ENCODE measurements at places on chromosomes 1 and 21.

- no peak for DNase-seq
Measured at GRCh38 chr1:228039986-228040385, 33.2 kb downstream of the WNT3A start.

GRCh38 chr1:44707112-44707881 lies 23.7 kb downstream of the RNU5D-1 start:
- DNase-seq: no peak

GRCh38 chr21:23853796-23854379 lies 1753.4 kb downstream of the MRPL39 start:
- DNase-seq: no peak

- DNase-seq: no peak
Measured at GRCh38 chr1:57474137-57474750, 50.4 kb upstream of the DAB1 start.

GRCh38 chr1:181036107-181036836 lies 2.5 kb downstream of the MR1 start:
- no peak for DNase-seq

GRCh38 chr1:2237773-2238172 lies 9.7 kb downstream of the SKI start:
- no peak for DNase-seq

- DNase-seq: no peak
Measured at GRCh38 chr21:31136891-31137290, 98.6 kb upstream of the KRTAP19-8 start.

- DNase-seq: no peak
Measured at GRCh38 chr21:15001857-15002606, 62.8 kb downstream of the NRIP1 start.

- no peak for DNase-seq
Measured at GRCh38 chr1:25563330-25564215, 20.2 kb downstream of the LDLRAP1 start.

DNA sequence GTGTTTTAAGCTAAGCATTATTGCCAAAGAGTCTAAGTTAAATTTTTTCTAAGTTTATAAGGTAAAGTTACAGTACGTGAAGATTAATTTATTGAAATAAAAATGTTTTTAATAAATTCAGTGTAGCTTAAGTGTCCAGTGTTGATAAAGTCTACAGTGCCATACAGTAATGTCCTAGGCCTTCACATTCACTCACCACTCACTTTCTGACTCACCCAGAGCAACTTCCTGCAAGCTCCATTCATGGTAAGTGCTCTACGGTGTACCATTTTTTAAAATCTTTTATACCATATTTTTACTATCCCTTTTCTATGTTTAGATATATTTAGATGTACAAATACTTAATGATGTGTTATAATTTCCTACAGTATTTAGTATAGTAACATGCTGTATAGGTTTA lies 173.2 kb downstream of the CACNA1E start:
- DNase-seq: no peak

DNA sequence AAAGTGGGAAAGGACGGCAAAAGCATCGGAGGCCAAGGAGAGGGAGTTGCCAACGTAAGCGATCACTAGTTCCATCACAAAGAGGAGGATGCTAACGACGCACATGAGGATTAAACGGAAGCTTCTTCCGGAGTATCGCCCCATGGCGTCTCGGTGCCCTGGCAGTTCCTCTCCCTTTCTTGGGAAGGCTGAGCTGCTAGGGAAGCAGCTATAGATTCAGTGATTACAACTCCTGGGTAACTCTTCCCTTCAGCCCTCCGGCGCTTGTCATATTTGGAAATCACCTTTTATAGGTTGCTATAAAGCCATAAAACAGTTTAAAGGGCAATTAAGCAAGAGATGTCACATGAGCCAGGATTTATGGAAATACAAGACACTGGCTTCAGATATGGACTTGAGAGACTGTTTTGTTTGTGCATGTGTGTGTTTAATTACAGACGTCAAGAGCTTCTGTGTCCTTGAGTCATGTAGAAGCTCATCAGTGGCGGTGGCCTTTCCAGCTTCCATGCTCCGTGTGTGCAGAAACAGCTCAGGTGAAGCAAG lies 30.6 kb upstream of the SLC30A10 start:
- DNase-seq: no peak

DNA sequence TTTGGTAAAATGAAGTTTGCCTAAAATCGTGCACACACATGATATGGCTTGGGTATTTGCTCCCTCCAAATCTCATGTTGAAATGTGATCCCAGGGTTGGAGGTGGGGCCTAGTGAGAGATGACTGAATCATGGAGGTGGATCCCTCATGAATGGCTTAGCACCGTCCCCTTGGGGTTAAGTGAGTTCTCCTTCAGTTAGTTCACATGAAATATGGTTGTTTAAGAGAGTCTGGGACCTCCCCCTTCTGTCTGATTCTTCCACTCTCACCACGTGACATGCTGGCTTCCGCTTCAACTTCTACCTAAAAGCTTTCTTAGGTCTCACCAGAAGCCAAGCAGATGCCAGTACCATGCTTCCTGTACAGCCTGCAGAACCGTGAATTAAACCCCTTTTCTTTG lies 58.4 kb downstream of the SIPA1L2 start:
- no peak for DNase-seq

DNA sequence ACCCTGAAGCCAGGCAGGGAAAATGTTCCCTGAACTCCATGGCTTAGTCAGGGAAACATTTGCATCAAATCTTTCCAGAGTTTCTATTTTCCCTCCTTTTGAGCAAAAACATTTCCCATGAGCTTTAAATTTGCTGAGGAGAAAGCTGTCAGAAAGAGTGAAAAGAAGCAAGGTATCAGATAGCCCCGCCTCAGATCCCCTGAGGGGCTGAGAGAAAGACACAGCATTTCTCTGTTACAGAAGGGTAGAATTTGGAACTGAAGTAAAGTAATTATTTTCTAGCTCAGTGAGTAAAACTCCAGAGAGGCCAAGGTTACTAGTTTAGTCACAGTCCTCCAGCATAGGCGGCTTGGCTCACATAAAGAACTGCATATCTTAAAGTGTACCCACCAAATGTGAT lies 10.6 kb downstream of the FMO1 start:
- no peak for DNase-seq

DNA sequence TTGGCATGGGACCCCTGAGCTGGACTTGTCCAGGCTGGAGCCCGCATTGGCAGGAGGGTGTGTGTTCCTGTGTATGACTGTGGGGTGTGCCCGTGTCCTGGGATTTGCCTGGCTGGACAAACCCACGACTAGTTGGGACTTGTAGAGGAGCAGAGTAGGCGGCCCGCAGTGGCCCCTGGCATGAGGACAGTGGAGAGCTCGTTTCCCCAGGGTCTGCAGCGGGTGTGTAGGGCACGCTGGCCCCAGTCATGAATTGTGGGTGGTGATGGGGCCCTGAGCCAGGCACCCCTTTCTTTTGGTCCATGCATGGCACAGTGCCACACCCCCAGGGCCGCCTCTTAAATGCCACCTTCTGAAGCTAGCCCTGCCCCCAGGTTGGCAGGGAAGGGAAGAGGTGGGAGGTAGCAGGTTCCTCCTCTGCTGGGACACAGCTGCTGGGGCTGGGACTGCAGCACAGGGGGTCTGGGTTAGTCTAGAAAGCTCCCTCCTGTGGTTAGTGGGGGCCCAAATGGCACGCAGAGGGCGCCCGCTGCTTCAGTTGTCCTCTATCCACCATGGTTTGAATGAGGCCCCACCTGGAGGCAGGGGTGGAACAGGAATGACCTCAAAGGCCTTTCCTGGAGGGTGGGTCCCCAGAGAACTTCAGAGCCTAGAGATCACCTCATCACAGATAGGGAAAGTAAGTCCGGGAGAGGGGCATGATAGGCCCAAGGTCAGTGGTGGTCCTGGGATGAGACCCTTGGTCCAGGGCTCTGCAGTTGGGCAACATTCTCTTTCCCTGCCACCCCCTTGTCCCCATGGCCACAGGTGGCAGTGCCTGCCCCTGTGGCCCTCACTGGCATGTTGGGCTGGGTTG lies 4.1 kb downstream of the CROCC start:
- DNase-seq: no peak

GRCh38 chr1:19813643-19813960 lies 1.5 kb downstream of the RNF186 start:
- DNase-seq: no peak

DNA sequence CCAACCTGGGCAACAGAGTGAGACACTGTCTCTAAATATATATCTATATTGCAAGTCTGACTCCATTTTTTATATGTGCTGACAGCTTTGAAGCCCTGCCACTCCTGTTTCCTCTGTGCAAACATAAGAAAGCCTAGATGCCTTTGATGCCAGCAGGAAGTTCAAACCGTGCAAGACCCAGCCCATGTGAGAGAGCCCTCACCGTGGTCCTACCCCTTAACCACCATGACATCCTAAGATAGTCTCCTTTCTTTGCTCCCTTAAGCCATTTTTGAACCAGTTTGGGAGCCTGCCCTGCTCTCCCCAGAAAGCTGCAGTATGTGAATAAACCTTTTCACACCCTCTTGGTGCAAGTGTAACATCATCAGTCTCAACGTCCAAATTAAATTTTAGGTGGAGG lies 3.7 kb upstream of the DIPK1A start:
- DNase-seq: no peak

- DNase-seq: no peak
Measured at GRCh38 chr1:154989195-154989860, 4.1 kb upstream of the LENEP start.

- DNase-seq: no peak
Measured at GRCh38 chr1:23196627-23197328, 20.5 kb downstream of the HTR1D start.

DNA sequence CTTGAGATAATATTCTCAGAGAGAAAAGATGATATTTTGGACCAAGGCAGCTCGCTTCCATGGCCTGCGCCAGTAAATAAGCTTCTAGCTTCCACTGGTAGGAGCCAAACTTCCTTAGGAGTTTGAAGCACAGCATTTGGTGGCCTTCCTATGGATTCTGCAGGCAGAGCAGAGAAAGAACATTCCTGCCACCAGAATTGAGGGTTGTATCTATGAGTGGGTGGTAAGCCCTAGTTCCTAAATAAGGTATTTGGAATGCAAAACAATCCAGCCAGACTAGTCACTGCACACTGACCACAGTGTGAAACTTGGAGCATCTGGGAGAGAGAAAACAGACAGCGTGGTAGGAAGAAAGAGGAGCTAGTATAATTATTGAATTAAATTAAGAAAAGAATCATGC lies 54.1 kb upstream of the BCAR3 start:
- DNase-seq: no peak

DNA sequence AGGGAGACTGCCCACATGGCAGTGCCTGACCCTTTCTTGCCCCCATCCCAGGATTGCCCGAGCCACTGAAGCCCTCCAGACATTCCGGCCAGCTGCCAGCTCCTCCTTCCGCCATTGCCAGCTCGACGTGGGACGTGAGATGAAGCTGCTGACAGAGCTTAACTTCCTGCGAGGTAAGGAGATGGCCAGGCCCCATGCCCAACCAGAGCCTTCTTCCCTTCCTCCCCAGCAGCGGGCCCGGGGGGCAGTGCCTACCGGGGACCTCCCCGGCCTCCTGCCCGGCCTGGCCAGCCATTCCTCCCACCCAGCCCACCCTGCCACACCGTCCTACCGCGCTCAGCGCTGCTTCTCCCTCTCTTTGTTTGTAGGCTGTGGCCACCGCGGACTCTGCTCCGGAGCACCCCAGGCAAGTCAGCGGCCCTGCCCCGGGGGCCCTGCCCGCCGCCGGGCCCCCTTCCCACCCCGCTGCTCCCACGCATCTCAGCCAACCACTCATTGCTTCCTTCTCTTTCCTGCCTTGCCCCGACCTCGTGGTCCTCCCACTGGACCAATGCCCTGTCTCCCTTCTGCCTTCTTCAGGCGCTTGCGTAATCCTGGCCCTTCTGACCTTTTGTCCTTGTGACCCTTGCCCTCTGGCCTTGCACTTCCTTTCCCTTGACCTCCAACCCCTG lies 4.9 kb downstream of the TRIM46 start:
- no peak for DNase-seq

DNA sequence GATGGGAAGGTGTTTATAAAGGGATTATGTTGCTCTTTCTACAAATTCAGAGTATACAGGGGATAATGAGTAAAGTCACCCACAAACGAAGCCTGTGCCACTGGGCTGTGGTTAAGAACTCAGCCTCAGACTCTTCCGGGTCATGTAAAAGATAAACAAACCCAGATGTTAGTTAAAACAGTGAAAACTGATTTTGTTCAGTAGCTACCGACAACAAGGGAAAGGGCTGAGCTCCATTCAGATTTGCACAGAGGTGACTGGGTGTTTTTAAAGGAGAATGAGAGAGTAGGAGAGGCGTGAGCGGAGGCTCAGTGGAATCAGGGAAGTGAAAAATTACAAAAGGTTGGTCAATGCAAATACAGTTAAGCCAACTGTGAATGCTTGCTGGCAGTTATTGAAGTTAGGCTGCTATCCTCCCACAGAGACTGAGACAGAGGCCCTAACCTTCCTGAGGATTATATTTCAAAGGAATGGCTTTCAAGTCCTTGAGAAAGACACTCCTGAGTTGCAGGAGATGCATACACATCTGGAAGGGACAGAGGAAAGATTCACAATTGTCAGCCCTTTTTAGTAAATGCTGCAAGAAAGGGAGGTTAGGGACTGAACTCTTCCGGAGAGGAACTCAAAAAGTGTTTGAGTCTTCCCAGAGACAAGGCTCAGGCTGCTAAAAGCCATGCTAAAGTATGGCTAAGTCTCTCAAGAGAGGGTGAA lies 29.9 kb upstream of the SAMD13 start:
- DNase-seq: no peak

GRCh38 chr1:13945856-13946255 lies 245.9 kb downstream of the PRDM2 start:
- DNase-seq: no peak

- no peak for DNase-seq
Measured at GRCh38 chr1:80064524-80064923, 1058.0 kb upstream of the ADGRL4 start.

DNA sequence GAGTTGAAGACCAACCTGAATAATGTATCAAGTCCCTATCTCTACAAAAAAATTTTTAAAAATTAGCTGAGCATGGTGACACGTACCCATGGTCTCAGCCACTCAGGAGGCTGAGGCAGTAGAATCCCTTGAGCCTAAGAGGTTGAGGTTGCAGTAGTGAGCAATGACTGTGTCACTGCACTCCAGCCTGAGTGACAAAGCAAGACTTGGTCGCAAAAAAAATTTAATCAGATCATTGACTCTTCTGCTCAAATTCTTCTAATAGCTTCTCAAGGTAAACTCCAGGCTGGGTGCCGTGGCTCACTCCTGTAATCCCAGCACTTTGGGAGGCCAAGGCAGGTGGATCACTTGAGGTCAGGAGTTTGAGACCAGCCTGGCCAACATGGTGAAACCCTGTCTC lies 85.9 kb upstream of the PUM1 start:
- no peak for DNase-seq

GRCh38 chr1:185401019-185401418 lies 84.0 kb upstream of the IVNS1ABP start:
- DNase-seq: no peak

- DNase-seq: no peak
Measured at GRCh38 chr21:41091616-41092015, 76.3 kb upstream of the BACE2 start.

DNA sequence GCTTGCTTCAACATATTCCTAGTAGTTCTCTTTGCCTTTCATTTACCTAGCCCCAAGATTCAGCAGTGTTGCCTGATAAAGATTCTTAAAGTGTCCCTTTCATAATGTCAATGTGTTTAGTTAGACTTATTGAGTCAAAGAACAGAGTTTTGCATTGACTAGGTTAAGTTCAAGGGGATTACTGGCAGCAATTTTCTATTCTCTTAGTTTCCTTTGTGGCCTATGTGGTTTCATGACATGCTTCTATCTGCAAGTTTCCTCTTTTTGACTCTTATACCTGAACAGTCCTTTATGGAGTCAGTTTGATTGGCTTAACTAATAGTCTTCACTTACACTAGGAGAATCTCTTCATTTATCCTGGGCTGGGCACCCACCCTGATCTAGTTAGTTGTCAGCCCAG lies 151.3 kb downstream of the ADGRL4 start:
- no peak for DNase-seq

- DNase-seq: no peak
Measured at GRCh38 chr1:1198423-1199140, 7.8 kb downstream of the TNFRSF18 start.
